ENCODE measurements at places on chromosomes 1 and 21. TPM values are rescaled to one million over a fixed set of nuclear protein-coding genes. Genes with fewer than 3 reads are reported as not detected.

The ATXN7L2 gene
- total RNA-seq = 6.4 TPM

The CHRNB2 gene
- 0.17 TPM for total RNA-seq

DNA sequence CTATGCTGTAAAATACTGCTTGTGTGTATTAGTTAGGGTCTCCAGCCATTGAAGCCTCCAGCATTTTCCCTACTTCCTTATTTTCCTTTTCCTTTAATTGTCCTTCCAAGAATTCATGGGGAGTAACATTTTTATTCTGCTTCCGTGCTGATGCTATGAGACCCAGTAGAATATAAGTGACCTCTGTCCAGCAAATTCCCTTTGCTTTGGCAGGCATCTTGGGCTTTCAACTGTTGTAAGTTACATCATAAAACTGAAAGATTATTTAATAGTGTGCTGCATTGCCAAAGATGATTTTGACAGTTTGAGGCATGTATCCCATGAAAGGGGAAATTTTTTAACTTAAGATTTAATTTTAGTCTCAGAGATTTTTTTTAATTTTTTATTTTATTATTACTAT, 48.1 kb upstream of the B3GALT2 start:
- DNase-seq = no peak

GRCh38 chr1:80989455-80989854, 811.3 kb upstream of the ADGRL2 start:
- no peak for DNase-seq

Data from LHCN-M2 (cell line).